ENCODE measurements at places on chromosomes 7 and 10. TPM values are rescaled to one million over a fixed set of nuclear protein-coding genes. Genes with fewer than 3 reads are reported as not detected.

Gene EN2
- not detected for polyA plus RNA-seq

Gene HGF
- polyA plus RNA-seq, result 18.9 TPM

Gene NRCAM
- not detected for polyA plus RNA-seq

Gene NKX1-2
- not detected for polyA plus RNA-seq

Gene PRLHR
- polyA plus RNA-seq, result not detected

Gene ACTA2
- 4.4 TPM for polyA plus RNA-seq

Gene TMEM236
- not detected for polyA plus RNA-seq

Gene ELN
- polyA plus RNA-seq, result not detected

Gene SLC29A4
- 0.26 TPM for polyA plus RNA-seq

Gene C10orf62
- polyA plus RNA-seq, result not detected

Gene TSC22D4
- 140 TPM for polyA plus RNA-seq

Gene TRPV5
- polyA plus RNA-seq, result not detected

Gene FAM25C
- not detected for polyA plus RNA-seq

Gene MUC3A
- polyA plus RNA-seq, result not detected

Gene SLC25A28
- polyA plus RNA-seq, result 95.9 TPM

Gene CYP26A1
- polyA plus RNA-seq, result not detected

Gene RADIL
- polyA plus RNA-seq, result not detected

DNA sequence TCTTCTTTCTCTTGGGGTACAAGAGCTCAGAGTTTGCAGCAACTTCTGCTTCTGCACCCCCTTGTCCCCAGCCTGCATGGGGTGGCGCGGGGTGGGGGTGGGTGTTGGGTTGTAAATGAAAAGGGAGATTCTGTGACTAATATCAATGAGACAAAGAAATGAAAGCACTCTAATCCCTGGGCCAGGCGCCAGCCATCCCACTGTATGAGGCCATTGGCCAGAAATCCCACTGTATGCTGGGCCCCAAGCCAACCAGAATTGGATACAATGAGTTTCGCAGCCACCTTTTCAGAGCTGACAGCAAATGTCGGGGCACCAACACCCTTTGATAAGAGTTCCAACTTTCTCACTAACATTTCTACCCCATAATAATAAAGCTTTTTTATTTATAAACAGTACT, 10.9 kb upstream of the PTN start:
- DNase-seq, result no peak

- no peak for DNase-seq
Measured at GRCh38 chr7:153217032-153217431, 457.5 kb downstream of the ACTR3B start.

- DNase-seq, result no peak
Measured at GRCh38 chr7:93028610-93029009, 89.2 kb downstream of the SAMD9 start.

DNA sequence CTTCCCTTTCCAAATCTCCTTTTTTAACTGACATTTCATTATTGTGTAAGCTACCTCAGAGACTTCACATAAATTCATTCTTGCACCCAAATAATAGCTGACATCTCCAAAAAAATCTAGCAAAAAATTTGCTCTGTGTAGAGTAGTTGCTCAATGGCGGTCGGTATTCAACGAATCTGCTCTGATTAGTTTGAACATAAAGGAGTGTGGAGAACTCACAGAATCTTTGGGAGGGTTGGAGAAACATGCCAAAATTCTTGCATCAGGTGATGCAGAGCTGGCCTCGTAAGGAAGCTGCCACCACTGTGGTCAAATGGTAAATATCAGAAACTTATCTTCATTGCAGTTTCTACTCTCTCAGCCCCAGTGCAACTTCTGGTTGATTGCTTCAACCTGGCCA, 201.2 kb upstream of the MDFIC start:
- DNase-seq, result no peak

DNA sequence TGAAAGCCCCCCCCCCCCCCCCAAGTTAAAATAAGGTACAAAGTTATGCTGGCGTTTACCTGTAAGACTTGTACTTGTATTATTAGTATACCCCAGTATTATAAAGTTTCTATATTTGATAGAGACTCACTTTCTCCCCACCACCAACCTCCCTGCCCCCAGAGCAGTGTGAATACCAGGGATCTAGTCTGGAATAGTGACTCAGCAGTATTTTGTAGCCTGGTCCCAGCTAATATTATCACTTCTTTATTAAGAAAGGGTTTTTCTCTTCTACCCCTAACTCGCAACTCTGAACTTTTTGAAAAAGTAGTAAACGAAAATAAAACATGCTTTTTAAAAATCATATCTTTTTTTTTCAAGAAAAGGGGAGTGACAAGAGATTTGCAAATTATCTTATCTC, 26.7 kb downstream of the GLI3 start:
- DNase-seq, result no peak

GRCh38 chr7:32658034-32658433, 162.7 kb downstream of the AVL9 start:
- DNase-seq, result no peak

- DNase-seq, result no peak
Measured at GRCh38 chr7:87100326-87100725, 40.9 kb upstream of the ELAPOR2 start.

GRCh38 chr7:157774495-157774894, 437.7 kb downstream of the DNAJB6 start:
- no peak for DNase-seq

DNA sequence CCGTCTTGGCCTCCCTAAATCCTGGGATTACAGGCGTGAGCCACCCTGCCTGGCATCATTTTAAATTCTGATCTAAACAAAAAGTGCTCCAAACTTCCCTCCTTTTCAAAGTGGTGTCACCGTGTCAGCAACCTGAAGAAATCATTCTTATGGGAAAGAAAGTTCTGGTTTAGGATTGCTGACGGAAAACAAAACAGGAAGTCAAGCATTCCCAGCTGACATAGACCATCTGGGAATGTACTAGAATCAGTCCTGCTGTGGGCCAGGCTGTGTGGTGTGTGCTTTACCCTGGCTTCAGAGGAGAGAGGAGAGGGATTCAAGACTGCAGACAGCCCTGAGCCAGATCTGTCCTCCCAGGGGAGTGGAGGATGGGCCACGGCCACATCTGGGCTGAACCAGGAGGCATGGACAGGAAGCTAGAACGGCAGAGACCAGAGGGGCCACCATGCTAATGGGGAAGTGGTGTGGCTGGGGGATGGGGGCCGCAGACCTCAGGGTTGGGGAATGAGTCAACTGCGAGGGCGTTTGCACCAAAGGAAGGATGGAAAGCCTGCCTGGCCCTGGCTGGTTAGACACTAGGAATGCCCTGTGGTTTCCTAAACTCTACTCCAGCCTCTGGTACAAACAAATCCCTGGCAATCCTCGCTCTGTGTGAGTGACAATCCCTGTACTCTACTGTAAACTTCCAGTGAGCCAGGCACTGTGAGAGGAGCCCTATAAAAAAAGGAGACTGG, 16.7 kb upstream of the CLIP2 start:
- DNase-seq, result peak; percentile 90

- DNase-seq, result no peak
Measured at GRCh38 chr7:30519122-30519521, 14.5 kb upstream of the GGCT start.

DNA sequence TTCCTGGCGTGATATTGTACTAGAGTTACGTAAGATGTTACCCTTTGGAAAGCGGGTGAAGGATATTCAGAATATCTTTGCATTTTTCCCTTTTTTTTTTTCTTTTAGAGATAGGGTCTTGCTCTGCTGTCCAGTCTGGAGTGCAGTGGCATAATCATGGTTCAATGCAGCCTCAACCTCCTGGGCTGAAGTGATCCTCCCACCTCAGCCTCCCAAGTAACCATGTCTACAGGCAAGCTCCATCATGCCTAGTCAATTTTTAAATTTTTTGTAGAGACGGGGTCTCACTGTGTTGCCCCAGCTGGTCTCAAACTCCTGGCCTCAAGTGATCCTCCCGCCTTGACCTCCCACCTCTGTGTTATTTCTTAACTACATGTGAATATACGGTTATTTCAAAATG, 18.4 kb downstream of the VPS41 start:
- DNase-seq, result no peak

DNA sequence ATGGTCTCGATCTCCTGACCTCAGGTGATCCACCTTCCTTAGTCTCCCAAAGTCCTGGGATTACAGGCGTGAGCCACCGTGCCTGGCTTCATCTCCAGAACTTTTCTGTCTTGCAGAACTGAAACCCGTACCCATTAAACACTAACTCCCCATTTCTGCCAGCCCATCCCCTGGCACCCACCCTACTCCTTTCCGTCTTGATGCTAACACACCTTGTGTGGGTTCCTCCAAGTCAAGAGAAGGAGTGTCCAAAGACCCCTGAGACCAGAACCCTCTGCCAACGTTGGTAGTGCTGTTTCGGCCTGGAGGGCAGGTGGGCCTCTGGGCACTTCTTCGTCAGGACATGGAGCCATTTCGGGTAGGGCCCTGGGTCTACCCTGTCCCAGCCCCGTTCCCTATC, 83.6 kb downstream of the MGMT start:
- no peak for DNase-seq

DNA sequence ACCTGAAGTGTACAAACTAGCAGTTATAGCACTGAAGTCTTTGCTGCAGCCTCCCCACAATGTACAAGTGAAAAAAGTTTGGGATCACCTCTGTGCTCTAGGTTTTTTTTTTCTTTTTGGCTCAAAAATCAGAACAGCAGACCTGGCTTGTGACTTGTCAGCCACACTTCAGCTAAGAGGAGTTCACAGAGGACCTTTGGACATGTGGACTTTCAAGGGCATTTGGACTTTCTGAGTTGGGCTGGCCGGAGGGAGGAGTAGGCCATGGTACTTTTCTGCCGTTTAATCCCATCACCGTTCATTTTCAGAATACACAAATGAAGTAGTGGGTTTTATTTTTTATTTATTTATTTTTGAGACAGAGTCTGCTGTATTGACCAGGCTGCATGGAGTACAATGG, 21.9 kb upstream of the ACSL5 start:
- no peak for DNase-seq

GRCh38 chr7:100568176-100568895, 5.4 kb downstream of the SAP25 start:
- no peak for DNase-seq

DNA sequence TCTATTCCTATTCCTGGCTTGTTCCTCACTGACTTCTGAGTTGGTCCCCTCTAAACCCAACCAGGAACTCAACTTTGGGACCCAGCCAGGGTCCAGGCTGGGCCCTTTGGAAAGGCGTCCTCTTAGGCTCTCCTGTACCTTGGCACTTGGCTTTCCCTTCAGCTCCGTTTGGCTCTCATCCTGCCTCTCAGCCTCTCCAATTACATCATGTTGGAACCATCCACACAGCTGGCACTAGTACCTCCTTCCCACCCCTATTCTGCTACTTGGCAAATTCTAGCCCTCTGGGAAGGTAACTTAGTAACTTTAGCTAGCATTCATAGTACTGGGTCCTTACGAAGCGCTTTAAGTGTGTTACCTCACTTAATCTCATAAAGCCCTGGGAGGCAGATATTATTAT, 205.3 kb upstream of the HABP2 start:
- DNase-seq, result no peak

GRCh38 chr7:25495342-25496250, 267.3 kb upstream of the NPVF start:
- no peak for DNase-seq

DNA sequence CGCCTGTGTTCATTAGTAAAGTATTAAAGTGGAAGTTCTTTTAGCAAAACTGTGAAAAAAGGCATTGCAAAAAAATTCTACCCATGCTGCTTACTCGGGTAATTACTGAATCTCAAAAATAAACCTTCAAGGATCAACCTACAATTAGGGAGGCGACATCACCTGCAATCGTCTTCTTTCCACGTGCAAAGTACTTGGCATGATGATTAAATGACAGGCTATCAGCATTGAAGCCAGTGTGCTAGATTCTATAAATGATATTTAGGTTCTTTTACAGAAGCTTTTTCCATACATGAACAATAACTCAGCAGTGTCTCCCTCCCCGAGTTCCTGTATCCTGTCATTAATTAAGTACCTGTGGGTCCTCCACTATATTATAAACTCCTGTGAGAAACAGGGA, 105.8 kb downstream of the SFMBT2 start:
- DNase-seq, result no peak

DNA sequence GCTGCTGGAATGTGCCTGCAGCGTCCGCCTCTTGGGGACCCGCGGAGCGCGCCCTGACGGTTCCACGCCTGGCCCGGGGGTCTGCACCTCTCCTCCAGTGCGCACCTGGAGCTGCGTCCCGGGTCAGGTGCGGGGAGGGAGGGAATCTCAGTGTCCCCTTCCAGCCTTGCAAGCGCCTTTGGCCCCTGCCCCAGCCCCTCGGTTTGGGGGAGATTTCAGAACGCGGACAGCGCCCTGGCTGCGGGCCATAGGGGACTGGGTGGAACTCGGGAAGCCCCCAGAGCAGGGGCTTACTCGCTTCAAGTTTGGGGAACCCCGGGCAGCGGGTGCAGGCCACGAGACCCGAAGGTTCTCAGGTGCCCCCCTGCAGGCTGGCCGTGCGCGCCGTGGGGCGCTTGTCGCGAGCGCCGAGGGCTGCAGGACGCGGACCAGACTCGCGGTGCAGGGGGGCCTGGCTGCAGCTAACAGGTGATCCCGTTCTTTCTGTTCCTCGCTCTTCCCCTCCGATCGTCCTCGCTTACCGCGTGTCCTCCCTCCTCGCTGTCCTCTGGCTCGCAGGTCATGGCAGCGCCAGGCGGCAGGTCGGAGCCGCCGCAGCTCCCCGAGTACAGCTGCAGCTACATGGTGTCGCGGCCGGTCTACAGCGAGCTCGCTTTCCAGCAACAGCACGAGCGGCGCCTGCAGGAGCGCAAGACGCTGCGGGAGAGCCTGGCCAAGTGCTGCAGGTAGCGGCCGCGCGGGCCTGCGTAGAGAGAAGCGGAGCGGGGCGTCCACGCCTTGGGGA, 645 bp downstream of the SLC26A4 start:
- DNase-seq, result peak; percentile 7

- DNase-seq, result no peak
Measured at GRCh38 chr10:1290071-1290471, 233.9 kb downstream of the WDR37 start.

GRCh38 chr7:100570954-100571828, 2.5 kb downstream of the SAP25 start:
- DNase-seq, result no peak

DNA sequence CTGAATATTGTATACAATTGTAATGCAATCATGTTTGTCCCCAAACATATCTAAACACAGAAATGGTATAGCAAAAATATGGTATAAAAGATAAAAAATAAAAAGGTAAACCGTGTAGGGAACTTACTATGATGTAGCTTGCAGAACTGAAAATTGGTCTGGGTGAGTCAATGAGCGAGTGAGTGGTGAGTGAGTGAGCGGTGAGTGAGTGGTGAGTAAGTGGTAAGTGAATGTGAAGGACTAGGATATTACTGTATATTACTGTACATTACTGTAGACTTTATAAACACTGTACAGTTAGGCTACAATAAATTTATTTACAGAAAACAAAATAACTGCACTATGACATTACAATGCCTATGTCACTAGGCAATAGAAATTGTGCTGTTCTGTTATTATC, 1163.2 kb upstream of the SORCS1 start:
- DNase-seq, result no peak

DNA sequence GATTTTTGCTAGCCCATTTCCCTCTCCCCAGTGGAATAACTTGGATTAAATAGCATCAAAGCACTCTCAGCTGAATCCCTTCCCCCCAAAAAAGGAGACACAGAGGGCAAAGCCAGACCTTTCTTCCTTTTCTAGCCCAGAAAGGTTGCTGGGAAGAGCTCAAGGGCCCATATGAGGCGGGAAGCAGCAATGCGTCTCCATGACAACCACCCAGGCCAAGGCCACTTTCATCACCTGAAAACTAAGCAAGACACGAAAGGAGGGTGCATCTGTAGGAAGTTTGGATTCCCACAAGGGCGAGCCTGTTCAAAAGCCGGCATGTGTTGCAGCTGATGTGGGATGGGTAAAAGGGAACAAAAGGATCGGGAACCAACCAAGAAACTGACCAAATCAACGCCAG, 229.1 kb downstream of the PLXNA4 start:
- DNase-seq, result no peak

GRCh38 chr10:49593998-49594397, 16.1 kb upstream of the SLC18A3 start:
- DNase-seq, result no peak

Data from CD14-positive monocyte (primary cell).